ENCODE measurements at places on chromosomes 1 and 21.

DNA sequence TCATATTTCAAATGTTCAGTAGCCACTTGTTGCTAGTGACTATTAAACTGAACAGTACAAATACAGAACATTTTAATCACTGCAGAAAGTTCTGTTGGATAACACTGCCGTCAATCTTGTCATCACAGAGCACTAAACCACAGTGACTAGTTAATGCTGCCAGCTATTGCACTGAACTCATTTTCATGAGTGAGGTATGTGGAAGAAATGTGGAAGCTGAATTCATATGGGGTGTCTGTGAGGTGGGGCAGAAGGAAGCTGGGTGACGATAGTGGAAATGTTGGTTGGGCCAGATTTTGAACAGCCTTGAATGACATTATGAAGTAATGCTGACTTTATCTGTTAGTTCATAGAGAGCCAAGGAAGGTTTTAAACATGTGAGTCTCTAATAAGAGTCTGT, 49.6 kb downstream of the OSBPL9 start:
- DNase-seq: no peak

- no peak for DNase-seq
Observed at GRCh38 chr1:11485191-11485590, 6.2 kb downstream of the DISP3 start.

DNA sequence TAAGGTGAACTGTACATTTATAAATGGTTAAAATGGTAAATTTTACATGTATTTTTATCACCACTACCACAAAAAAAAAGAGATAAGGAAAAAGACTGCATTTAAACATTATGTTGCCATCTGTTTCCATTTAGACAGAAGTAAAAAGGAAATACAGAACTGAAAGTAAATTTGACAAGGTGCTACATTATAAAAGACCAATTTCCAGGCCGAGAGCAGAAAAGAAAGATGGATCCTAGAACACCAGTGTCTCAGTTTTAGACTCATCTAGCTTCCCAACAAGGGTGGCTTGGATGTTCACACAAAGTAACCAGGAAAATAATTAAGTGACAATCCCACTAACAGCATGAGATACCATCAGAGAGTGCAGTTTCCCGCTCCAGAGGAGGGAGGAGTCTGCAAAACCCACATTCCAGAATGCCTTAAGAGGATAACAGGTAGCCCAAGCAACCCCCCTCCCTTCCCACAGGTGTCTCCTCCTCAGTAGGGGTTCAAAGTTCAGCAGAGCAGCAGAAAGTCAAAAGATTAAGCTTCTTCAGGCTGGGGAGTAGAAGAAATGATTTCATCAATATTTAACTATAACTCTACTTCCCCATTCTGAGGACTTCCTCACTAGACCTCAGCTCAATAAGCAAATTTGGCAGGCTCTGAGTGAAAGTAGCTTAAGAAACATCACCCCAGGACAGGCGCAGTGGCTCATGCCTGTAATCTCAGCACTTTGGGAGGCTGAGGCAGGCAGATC, 11.8 kb downstream of the TPM3 start:
- no peak for DNase-seq

DNA sequence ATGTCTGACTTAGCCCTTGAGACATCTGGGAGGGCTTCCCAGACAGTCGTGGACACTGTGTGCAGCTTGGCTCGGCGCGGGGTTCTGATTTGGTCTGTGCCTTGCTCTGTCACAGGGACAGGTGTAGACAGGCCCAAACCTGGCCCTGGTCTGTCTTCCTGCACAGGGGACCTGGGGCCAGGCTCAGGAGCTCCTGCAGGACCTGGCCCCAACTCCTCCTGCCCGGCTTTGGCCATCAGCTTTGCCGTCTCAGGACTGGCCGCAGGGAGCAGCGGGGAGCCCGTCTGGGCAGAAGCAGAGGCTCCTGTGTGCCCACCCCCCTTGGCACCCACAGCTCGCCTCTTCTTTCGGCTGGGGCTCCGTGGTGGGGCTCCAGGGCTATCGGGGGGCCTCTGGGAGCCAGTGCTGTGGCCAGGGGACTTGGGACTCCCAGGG, 1.7 kb downstream of the PERM1 start:
- DNase-seq: no peak

DNA sequence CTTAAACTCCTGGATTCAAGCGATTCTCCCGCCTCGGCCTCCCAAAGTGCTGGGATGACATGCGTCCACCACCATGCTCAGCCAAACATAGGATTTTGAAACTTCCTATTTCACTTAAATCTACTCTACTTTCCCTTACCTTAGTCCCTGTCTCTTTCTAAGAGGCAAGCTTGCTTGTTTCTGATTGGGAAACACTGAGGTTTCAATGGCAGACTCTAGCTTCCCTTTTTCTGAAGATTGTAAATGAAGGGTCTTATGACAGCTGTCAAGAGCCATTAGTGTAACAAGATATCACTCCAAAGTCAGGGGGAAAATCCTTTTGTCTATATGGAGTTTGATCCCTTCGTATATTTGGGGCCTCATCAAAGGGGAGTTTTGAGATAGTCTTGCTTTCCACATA, 23.5 kb upstream of the LMO4 start:
- no peak for DNase-seq

GRCh38 chr1:15849775-15850324, 2.3 kb downstream of the SPEN start:
- no peak for DNase-seq

DNA sequence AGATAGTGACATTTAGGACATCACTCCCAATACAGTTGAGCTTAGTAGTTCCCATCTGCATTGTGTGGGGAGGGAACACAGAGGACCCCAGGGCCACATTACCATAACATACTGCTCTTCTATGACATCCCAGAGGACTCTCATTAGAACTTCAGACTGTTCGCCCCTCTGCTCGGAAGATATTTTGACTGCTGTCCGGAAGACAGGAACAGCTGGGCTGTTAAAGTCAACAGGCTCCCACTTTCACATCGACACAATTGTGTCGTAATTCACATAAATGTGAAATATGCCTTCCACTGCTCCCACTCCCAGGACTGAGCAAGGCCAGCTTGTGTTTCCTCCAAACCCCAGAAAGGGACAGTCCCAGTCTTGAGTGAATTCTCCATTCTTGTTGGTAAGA, 158.4 kb downstream of the SEC16B start:
- DNase-seq: no peak

DNA sequence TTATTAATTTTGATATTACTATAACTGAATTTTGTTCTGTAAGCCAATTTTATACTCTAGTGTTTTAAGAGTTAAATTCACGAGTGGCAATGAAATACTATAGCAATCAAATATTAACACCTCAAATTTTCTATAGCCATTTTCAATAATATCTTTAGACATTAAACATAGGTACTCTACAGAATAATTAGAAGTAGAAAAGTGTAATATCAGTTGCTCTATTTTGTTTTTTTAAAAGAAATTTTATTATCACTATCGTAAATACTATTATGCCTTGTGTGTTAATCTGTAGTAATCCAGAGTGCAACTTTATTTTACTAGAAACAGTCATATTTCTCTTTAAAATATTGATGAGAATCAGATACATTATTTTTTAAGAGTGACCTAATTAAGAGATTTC, 691.2 kb downstream of the USP25 start:
- no peak for DNase-seq

DNA sequence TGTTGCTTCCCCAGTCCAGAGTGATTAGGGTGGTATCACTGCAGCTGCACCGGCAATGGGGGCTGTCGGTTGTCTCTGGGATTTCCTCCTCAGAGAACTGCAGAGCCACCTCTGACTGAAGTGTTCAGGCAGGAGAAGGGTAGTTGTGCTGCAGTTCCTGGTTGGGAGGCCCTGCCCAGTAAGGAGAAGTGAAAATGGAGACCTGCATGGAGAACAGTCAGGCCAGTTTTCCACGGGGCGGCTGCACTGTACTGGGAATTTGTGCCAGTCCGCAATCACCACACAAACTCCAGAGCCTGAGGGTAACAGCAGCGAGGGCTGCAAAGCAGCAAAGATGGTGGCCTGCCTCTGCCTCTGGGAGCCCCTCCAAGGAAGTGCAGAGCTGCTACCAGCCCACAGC, 58.1 kb upstream of the CCDC190 start:
- DNase-seq: no peak

- DNase-seq: no peak
Observed at GRCh38 chr1:31857863-31858262, 42.0 kb upstream of the SPOCD1 start.

DNA sequence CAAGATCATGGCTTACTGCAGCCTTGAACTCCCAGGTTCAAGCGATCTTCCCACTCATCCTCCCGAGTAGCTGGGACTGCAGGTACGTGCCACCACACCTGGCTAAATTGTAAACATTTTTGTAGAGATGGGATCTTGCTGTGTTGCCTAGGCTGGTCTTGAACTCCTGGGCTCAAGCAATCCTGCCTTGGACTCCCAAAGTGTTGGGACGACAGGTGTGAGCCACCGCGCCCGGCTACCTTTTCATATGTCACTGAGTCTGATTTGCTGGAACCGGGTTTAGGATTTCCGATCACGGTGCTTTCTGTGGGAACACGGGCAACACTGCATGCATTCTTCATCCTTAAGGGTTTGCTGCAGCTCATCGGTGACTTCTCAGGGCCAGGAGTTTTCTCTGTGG, 32.2 kb upstream of the PCBP3 start:
- DNase-seq: no peak

DNA sequence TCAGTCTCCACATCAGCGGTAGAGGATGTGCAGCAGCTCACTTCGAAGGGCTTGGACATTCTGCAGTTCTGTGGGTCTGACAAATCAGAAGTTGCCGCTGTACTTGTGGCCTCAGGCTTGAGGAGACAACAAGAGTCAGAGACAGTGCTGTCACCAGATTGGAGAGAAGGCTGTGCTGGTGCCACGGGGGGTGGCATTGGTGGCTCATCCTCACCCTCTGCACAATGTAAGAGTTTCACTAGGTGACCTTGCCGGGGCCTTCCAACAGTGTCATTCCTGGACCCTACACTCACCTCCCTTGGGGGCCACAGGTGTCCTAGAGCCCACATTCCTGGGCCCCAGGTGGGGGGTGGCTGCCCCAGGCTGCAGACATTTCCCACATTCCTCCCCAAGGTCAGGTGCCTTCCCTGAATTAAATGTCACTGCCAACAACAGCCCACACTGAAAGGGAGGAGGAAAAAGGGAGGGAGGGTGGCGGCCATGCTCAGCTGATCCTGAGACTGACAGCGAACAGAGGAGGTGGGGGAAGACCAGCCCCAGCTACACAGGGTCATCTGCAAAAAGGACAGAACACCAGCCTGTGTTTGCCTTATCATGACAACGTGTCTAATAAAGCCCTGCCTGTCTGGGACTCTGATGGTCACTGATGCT, 46.4 kb downstream of the TMCC2 start:
- DNase-seq: no peak

DNA sequence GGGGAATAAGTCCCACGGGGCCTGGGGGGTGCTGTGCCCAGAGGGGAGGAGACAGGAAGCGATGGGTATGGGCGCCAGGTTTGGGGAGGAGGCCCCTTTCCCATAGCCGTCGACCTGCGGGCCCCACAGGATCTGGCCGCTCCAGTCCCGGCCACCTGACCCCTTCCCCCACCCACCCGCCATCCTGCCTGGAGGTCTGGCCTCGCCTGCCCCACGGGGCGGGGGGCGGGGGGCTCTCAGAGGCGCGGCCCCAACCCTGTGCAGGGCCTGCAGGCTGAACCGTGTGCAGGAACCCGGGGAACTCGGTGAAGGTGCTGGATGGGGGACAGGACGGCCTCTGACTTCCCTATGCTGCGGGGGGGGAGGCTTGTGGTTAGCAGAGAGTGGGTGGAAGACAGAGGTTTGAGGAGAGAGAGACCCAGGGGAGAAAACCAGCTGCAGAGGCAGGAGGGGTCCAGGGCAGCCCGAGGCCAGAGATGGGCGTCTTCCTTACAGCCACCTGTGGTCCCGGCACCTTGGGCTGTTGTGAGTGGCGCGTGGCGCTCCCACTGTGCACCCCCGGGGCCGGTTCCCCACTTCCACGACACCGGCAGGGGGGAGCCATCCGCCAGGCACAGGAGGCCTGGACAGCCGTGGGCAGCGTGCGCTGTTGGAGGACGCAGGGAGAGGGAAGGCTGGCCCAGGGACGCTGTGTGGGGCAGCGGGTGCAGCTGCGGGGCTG, 2.5 kb upstream of the TNFRSF18 start:
- DNase-seq: no peak

DNA sequence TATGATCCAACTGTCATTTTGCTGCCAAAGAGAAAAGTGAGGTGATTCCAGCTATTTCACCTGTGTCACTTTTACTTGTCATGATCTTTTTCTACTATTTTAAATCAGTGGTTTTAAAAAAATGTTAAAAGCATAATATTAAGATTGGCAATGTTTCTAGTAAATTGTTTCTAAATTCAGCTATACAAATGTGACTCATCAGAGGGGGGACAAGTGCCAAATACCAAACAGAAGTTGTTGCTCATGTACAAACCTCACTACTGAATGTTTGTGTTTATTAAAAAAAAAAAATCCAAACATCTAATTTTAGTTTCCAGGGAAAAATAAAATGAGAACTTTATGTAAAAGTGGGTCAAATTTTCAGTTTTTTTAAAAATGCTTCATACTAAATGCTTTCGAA, 346.2 kb upstream of the SNX7 start:
- no peak for DNase-seq

- DNase-seq: no peak
Observed at GRCh38 chr1:246769306-246769705, 45.1 kb downstream of the SCCPDH start.

DNA sequence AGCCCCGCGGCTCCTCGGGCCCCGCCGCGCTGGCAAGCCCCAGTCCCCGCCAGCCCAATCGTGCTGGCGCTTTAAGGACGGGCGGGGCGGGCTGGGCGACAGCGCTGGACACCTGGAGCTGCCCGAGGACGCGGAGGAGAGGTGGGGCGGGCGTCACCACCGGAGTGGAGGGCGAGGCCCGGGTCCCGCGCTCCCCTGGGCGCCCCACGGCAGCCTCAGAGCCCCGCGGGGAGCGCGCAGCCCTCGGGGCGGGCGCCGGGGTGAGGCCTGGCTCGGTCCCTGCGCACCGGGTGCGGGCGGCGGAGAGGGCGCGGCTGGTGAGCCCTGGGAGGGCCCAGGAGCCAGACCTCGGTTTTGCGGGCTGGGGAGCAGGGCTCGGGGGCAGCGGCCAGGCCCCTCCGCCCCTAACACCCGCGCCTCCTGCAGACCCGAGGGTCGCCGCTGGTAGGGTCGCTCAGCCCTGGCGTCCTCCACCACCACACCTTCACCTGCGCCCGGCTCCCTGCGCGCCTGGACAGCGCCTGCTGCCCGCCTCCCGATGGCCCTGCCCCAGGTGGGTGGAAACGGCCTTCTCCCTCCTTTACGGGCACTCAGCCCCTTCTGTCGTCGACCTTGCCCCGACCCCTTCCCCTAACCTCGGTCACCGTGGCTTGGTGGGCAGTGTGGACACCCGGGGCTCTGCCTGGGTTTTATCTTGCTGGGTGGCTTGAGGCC, at the start of gene TMEM61:
TSS of gene TMEM61 (plus strand) at position 101 of the 714 bp plus-strand sequence. CDS start at position 539, 438 bp downstream.
- no peak for DNase-seq

GRCh38 chr1:72063364-72064044, 218.8 kb downstream of the NEGR1 start:
- no peak for DNase-seq

- DNase-seq: no peak
Observed at GRCh38 chr1:26706315-26706714, 10.5 kb downstream of the ARID1A start.

GRCh38 chr1:60458111-60458510, 384.5 kb upstream of the C1orf87 start:
- no peak for DNase-seq

Data from activated T-helper 2 cell treated with anti-CD3 and anti-CD28 coated beads, Interferon-gamma antibody, Interleukin-2, Interleukin-4, amounts not matched to agents 10 μg/mL and 5 μg/mL and 100 μg/mL, durations not matched to agents 14 hours and 24 hours and 36 hours (primary cell).